ENCODE measurements at places on chromosomes 6 and 20.
A peak's percentile ranks its signal among the peaks of the same experiment; 100 is the strongest.

- no peak for DNase-seq
Observed at GRCh38 chr20:22958390-22958789, 76.7 kb upstream of the SSTR4 start.

GRCh38 chr6:25165177-25165576 lies 114.0 kb upstream of the CARMIL1 start:
- DNase-seq: no peak

- no peak for DNase-seq
Observed at GRCh38 chr20:37200926-37201826, 21.8 kb upstream of the MROH8 start.

DNA sequence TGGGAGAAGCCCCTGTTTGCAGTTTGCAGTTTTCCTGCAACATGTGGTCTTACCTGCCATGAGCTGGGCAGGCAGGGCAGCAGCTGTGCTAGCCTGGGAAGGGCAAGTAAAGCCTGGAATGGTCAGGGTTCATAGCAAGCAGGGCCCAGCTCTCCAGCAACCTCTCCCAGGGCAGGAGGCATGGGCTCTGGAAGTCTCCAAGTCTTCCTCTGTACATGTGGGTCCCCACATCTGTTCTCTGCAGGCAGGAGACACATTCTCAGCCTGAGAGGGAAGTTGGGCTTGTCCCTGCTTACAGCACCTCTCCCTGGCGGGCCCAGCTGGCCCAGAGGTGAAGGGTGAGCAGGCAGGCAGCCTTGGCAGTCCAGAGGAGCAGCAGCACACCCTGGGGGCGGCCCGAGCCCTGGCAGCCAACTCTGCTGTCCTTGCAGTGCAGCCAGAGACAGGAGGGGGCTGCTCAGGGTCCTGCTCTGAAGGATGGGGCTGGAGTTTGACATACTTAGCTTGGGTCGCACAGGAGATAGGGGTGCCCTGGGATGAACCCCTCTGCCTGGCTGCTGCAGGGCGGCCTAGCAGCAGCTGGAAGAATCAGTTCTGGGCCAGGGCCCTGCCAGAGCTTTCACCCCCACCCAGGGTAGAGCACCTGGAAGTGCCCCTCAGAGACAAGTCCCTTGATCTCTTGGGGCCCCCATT lies 176.0 kb downstream of the MRPL14 start:
- peak; percentile 9 for DNase-seq

DNA sequence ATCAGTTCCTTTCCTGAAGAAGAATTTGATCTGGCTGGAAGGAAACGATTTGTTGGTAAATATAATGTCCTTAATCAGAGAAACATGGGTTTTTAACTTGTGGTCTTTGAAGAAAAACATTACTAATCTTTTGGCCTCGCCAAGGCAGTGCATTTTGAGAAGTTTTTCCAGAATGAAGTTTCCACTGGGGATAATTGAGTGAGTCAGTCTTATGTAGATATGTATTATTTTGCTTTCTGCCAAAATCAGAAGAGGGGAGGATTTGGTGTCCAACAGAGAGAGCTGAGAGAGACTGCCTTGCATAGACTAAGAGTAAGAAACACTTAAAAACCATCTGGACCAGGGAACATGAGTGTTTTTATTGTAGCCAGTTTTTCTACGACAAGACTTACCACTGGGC lies 79.9 kb downstream of the FNDC1 start:
- DNase-seq: no peak

- no peak for DNase-seq
Observed at GRCh38 chr6:52050051-52050405, 37.4 kb downstream of the PKHD1 start.

DNA sequence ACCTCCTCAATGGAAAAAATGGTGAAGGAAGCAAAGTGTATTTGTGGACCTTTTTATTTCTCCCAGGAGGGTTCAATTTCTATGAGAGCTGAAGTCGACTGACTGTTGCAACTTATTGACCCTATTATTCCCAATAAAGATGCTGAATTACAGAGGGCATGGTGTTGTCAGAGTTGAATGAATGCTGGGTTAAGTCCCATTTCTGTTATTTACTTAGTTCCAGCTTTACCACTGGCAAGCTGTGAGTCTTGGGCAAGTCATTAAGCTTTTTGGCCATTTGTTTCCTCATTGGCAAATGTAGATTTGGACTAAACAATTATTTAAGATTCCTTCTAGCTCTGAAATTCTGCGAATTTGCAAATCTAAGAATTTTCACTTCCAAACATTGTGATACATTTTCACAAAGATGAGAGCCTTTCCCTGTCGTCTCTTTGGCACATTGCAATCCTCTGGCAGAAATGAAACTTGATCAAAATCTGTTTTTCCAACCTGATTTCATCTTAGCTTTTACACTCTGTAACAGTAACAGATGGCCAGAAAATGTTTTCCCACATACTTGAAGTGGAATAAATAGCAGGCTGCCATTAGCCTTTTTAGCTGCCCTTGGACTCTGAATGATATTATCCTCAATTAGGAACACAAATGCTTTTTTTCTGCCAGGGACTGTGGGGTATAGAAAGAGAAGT lies 21.3 kb downstream of the BLTP3A start:
- DNase-seq: no peak

- DNase-seq: no peak
Observed at GRCh38 chr6:156780962-156781853, 4.0 kb downstream of the ARID1B start.

GRCh38 chr6:154773610-154774089 lies 40.4 kb downstream of the SCAF8 start:
- DNase-seq: peak; percentile 17

DNA sequence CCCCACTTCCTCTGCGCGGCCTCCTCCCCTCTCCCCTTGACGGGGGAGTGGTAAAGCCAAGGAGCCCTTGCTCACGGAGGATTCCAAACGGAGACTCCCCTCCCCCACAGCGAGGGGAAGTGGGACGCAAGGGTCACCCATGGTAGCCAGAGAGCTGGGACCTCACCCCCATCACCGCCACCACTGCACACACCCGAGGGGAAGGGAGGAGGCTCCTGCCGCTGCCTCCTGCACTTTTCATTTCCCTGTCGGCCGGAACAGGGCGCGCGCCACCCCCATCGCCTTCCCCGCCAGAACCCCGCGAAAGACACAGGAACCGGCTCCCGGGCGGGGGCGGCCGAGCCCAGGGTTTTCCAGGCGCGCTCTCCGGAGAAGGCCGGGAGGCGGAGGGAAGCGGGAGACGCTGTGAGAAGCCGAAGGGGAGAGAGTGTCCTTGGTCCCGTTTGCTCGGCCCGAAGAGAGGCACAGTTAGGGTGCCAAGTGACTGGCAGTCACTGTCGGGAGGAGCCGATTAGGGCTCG lies 789 bp downstream of the CCND3 start:
- peak; percentile 46 for DNase-seq

- no peak for DNase-seq
Observed at GRCh38 chr6:55293116-55293515, 34.2 kb upstream of the GFRAL start.

GRCh38 chr6:19857139-19857538 lies 20.0 kb downstream of the ID4 start:
- DNase-seq: no peak
